Activated T-helper 1 cell treated with anti-CD3 and anti-CD28 coated beads, Interleukin-2, amount 50 U/mL, for 16 hours (primary cell): ENCODE measurements at places on chromosomes 1 and 21.
A peak's percentile ranks its signal among the peaks of the same experiment; 100 is the strongest.

GRCh38 chr1:25908161-25908560 lies 1.9 kb upstream of the STMN1 start:
- no peak for DNase-seq

GRCh38 chr1:9454494-9455066 lies 84.7 kb upstream of the SLC25A33 start:
- no peak for DNase-seq

DNA sequence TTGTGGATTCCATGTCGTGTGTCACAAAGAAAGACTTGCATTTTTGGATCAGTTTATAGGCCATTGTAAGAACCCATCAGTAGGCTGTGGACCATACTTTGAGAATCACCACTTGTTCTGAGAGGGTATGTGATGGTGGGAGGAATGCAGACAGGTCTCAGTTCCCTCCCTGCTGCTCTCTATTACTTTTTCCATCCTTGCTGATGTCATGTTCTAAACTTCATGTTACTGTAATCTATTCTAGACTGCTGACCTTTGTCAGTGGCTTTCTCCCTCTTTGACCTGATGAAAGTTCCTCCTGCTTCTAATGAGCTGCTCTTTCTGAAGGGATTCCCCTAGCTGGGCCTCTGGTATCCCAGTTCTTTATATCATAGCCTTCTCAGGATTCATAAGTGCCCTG lies 46.1 kb downstream of the ST3GAL3 start:
- no peak for DNase-seq

DNA sequence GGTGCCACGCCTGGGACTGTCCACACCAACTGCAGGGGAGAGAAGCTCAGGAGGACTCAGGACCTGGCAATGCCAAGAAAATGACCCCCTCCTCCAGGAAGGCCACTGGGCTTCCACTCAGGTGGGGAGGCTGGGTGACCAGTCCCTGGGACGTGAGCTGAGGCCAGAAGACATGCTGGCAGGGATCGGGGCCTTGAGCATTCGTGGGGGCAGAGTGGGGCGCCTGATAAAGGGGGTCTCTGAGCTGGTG lies 15.3 kb upstream of the COL6A2 start:
- DNase-seq = no peak

- DNase-seq = no peak
These were observed 54.4 kb upstream of the SCMH1 start for GRCh38 chr1:41296506-41296905.

DNA sequence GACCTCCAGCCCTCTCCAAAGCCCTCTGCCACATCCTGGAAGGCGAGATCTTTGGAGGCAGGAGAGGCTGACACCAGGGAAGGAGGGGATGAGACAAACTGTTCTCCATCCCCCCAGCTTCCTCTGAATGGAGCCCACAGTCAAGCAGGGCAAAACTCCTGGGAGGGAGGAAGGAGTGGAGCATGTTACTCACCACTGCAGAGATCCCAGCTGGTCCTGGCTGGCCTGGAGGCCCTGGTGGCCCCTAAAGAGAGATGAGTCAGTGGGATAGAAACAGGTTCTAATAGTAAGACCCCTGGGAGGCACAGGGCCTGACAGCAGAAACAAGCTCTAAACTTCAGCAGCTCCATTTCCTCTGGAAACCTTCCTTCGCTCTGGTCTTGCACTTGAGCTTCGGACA lies 14.0 kb upstream of the PEF1 start:
- no peak for DNase-seq

DNA sequence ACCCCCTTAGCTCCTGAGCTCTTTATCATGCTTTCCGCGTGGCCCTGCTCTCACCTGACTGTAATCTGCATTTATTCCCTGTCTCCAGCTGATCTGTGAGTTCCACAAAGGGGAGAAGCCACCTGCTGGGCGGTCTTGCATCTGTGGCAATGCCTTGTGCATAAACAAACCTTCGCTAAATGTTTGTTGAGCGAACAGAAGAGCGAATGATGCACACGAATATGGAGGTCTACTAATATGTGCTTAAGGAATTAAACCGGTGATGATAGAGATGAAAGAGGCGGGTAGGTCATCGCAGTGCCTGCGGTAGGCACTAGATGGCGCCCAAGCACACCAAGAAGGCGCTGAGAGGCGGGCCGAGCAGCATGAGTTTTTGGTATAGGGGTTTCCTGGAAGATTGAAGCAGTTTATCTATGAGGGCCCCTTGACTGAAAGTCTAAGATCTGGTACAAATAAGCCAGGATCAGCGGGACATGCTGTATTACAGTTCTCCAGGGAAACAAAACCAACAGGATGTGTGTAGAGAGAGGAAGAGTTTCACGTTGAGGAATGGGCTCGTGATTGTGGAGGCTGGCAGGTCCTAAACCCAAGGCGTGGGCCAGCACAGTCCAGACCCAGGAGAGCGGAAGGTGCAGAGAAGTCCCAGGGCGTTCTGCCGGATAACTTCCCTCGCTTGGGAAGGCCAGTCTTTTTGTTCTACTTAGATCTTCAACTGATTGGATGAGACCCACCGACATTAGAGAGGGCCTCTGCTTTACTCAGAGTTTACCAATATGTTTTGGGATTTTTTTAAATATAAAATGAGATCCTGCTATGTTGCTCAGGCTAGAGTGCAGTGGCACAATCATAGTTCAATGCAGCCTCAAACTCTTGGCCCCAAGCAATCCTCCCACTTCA lies 34.7 kb downstream of the TOMM20 start:
- DNase-seq = peak; percentile 78

DNA sequence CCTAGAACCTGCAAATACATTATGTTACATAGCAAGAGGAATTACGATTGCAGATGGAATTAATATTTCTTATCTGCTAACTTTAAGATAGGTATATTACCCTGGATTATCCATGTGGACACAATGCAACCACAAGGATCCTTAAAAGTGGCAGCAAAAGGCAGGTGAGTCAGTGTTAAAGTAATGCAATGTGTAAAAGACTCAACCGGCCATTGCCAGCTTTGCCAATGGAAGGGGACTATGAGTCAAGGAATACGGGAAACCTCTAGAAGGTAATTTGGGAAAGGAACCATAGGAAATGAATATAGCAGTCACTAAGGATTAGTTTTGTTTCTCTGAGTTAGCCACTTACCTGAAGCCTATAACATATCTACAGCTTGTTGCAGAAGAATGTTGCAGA lies 692.1 kb upstream of the ZP4 start:
- DNase-seq = no peak

- DNase-seq = no peak
These were observed 12.5 kb downstream of the TRMT1L start for GRCh38 chr1:185144233-185144632.
